Activated naive CD8-positive, alpha-beta T cell treated with anti-CD3 and anti-CD28 coated beads, Interleukin-2, amount 50 U/mL, for 16 hours (primary cell): ENCODE measurements at places on chromosomes 2 and 18.

GRCh38 chr2:84417453-84418145 lies 41.5 kb downstream of the SUCLG1 start:
- no peak for DNase-seq

DNA sequence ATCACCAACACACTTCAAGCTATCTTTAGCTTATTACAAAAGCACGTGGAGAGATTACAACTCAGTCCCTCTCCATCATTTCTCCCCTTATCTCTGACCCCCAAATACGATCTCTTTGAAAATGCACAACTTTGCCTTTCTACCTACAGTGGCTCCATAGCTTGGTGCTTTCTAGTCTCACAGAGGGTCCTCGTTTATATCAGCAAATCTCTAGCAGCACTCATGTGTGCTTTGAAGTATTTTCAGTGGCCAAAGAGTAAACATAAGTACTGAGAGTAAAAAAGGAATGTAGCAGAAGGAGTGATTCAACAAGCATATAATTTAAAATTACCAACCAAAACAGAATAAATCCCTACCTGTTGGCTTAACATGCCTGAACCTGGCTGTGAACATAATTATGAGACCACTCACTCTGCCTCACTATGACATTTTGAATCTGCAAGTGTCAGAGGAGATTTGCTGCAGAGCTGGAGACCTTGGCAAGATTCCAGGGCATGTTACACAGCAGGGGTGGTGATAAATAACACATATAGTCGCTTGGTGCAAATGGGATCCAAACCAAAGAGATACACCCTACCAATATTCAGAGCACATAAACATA lies 54.6 kb downstream of the LAMA3 start:
- DNase-seq: no peak

- DNase-seq: no peak
Observed at GRCh38 chr18:56315363-56315762, 323.0 kb downstream of the TXNL1 start.

GRCh38 chr18:62828852-62829251 lies 113.5 kb downstream of the PHLPP1 start:
- no peak for DNase-seq

DNA sequence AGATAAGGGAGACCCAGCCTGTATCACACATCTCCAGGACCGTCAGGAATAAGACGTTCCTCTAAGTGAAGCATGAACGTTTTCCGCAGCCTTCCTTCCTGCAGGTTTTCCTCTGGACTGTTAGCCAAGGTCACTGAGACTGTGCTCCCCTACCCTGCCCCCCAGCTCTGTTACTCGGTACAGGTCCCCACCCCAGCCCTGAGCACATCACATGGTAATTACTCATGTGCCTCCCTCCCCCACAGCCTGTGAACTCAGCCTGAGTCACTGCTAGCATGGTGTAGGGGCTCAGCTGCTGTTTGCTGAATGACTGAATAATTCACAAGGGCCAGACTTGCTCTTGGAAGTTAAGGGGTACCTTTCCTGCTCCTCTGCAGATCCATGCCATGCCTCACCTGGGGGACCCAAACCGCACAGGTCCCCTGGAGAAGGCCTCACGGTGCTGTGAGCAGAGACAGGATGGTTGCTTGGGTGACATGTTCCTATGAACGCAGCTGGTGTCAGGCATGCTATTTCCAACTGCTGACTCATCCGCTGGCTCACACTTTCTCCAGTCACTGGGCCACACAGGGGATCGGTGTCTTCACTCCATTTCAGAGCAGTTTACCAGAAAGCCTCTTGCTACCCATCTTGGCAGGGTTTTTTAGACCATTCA lies 88.2 kb downstream of the PLB1 start:
- peak; percentile 50 for DNase-seq

- DNase-seq: no peak
Observed at GRCh38 chr2:106159866-106160785, 34.0 kb downstream of the UXS1 start.

GRCh38 chr2:47660168-47660567 lies 122.8 kb upstream of the MSH6 start:
- no peak for DNase-seq

DNA sequence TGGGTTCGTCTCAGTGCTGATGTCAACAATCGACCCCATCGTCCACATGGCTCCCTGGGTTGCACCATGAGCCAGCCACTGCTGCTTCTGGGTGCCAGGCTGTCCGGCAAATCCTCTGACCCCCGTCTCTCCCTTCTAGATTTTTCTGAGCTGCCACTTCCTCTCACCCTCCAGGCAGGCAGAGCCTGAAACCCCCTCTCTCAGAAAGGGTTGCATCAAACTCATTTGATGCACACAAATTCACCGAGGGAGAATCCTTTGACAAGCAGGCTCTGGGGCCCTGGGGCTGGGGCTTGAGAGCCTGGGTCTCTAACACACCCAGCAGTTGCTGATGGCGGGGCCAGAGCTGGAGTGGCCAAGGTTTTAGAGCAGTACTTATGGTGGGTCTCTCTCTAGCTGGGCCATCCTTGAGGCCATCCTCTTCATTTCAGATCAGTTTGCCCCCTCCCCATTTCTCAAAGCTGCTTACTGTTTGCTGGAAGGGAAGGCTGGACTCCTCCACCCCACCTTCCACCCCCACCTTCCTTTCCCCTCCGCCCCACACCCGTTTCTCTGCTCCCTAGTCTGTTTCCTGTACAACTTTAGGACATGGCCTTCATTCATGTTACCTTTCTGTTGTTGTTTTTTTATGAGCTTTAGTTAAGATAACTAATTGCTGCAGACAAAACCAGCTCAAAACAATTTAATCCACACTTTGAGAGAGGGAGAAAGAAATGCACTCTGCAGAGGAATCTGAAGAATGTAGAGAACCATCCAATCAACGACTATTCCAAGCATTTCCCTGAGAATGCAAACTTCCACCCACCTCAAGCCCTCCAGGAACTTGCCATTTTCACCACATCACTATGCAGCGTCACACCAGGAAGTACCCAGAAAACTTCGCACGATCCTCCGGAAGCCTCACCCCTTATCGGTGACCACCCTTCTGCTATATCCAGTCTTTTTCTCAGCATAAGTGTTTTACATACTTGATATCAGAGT lies 69.5 kb downstream of the ARL4C start:
- DNase-seq: no peak

DNA sequence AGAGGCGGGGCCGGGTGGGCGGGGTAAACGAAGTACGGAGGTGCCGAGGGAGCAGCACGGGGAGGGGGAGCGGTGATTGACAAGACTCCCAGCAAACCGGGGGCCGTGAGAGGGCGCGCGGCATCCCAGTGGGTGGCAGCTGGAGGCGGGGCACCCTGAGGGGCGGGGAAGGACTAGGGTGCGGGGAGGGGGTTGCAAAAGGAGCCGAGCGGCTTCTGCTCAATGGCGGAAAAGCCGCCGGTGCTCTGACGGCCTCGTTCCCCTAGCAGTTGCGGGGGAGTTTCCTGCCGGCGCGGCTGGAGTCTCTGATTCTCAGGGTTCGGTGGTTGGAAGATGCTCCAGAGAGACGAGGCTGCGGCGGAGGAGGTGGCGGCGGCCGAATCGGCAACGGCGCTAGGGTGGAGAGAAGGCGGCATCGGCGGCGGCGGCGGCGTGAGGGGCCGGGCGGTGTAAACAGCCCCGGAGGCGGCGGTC lies at the start of gene PPM1B:
Gene PPM1B, plus strand, starts transcription at position 195 of the 474 bp plus-strand sequence. CDS start 32,325 bp downstream, outside the sequence.
- DNase-seq: peak; percentile 99
